ENCODE measurements at places on chromosomes 11 and 22. TPM values are rescaled to one million over a fixed set of nuclear protein-coding genes. Genes with fewer than 3 reads are reported as not detected.
A peak's percentile ranks its signal among the peaks of the same experiment; 100 is the strongest.

DNA sequence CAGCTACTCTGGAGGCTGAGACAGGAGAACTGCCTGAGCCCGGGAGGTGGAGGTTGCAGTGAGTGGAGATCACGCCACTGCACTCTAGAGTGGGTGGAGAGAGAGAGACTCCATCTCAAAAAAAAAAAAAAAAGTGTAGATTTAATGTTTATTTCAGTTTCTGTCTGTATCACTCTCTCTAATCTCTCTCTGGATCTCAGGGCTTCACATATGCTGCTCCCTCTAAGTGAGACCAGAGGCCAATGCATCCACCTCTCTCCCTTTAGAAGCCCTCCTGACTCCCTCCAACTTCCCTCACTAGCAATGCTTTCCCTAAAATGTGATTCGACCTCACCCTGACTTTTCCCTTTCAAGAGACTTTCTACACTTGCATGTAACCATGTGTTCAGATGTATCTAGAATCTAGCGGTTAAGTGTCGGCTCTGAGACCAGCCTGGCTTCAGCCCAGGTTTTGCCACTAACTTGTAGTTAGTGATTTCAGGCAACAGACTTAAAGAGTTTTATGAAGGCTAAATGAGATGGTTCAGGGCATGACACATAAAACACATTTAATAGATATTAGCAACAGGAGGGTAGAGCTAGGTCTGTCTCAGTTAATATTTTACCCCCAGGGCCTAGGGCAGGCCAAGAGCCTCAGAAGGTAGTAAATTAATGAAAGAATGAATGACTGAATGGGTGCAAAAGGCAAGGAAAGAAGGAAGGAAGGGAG, 364.3 kb downstream of the LARGE1 start:
- DNase-seq, result no peak

DNA sequence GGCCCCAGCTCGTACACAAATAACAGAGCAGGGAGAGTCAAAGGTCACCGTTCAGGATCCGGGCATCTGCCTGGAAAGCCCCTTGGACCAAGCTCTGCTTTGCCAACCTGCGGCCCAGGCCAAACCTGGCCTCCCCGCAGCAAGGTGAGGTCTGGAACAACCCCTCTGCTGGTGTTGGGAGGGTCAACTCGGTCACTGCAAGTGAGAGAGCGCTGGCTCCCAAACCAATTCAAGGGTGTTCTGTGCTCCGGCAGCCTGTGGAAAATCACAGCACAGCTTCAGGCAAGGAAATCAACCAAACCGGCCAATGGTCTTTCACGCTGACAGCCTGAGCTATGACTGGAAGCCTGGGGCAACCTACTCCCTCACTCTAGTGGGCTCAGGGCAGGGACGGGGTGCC, 63.4 kb downstream of the MYH9 start:
- peak; percentile 46 for DNase-seq

ANO5 gene
- total RNA-seq, result not detected

APOL5 gene
- total RNA-seq, result not detected

PYGM gene
- total RNA-seq, result not detected

NOX4 gene
- total RNA-seq, result 0.54 TPM
